ENCODE measurements at places on chromosomes 5 and 9. TPM values are rescaled to one million over a fixed set of nuclear protein-coding genes. Genes with fewer than 3 reads are reported as not detected.

Gene BTNL8
- total RNA-seq: not detected

Gene SAXO1
- not detected for total RNA-seq

DNA sequence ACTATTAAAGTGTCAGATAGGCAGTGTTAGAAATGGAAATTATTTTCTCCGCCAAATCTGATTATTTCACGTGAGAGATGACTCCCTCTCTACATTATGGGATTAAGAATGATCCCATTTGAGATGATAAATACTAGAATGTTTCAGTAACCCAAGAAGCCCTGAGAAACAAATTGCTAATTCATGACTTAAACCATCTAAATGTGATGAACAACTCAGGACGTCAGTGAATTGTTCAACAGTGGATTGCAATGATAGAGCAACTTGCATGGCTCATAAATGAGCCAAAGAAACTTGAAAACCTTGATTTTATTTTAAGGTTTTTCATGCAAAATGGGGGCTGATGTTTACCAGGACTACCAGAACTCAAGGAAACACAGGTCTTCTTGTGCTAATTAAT lies 350.5 kb upstream of the WWC1 start:
- no peak for DNase-seq

DNA sequence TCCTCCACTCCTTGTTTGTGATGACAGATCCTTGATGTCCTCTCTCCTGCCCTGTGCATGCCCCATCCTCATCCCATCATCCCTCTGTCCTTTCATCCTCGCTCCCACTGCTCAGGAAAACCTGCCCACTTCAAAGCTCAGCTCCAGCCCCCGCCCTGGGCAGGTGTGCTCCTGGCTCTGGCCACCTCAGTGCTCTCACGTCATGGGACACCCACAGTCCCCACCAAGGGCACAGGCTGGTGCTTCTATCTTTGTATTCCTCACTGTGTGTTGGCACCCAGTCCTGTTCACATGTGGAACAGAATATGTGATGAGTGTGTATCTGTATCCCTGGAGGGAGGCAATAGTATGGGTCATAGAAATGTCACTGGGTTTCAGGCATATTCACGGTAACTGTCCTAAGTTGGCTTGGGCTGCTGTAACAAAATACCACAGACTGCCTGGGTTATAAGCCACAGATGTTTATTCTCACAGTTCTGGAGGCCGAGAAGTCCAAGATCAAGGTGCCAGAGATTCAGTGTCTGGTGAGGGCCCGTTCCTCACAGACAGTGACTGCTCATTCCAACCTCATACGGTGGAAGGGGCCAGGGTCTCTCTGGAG lies 13.5 kb downstream of the GFPT2 start:
- DNase-seq: no peak

- peak; percentile 45 for DNase-seq
Observed at GRCh38 chr5:164013077-164013670, 507.8 kb downstream of the MAT2B start.

DNA sequence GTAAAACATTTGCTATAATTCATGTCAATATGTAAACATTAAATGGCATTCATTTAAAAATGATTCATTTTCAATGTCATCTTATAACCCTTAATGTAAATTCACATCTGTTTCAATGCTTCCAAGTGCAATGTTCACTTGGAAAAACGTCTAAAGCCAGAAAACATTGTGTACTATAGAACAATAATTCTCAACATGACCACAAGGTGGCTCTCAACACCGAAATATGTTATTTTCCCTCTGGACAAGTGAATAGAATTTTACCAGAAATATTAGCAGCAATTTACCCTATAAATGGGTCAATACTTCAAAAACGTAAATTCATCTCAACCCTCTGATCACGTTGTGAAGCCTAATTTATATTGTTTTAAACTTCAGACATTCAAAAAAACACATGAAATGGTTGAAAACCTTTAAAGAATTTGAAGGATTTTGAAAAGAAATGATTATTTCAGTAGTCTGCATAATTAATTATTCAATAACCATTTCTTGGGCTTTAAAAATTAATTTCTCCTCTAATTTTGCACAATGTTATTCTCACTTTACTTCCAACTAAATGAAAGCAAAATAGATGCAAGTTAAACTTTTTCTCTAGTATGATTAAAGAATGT lies 11.0 kb downstream of the CDH10 start:
- DNase-seq: peak; percentile 34

- no peak for DNase-seq
Observed at GRCh38 chr9:14358523-14358922, 44.6 kb upstream of the NFIB start.

- DNase-seq: no peak
Observed at GRCh38 chr9:30970812-30971211, 1413.6 kb upstream of the ACO1 start.

DNA sequence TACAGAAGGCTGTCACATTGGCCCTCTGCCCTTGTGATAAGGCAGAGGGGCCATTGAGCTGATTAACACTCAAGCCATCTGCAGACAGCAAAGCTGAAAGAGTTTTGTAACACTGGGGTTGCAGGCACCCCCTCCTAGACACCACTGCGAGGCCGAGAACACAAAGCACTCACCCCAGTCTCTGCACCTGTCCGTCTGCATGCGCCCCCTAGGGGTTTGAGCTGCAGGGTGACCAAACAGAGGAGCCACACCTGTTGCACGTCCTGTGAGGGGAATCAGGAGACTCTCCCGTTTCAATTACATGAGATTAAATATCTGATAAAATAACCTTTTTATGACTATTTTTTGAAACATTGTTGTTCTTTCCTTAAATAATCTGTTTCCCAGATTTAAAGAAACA lies 1180.4 kb downstream of the CDH9 start:
- no peak for DNase-seq

DNA sequence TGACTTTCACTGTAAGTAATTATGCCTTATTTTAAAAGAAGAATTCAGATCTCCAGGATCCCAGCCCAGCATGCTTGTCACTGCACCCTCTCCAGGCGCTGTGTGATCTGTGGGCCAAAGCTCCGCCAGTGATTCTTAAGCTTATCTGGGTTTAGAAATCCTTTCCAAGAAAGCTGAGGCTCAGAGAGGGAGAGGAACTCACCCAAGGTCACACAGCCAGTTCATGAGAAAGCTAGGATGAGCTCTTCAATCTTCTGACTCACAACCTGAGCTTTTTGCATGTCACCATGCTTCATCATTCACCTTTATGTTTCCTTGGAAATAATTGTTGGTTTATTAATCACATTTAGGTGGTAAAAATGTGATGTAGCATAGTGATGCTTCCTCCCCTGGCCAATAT lies 136.6 kb upstream of the HAND1 start:
- no peak for DNase-seq

GRCh38 chr5:170353961-170354360 lies 35.2 kb downstream of the KCNMB1 start:
- DNase-seq: no peak

DNA sequence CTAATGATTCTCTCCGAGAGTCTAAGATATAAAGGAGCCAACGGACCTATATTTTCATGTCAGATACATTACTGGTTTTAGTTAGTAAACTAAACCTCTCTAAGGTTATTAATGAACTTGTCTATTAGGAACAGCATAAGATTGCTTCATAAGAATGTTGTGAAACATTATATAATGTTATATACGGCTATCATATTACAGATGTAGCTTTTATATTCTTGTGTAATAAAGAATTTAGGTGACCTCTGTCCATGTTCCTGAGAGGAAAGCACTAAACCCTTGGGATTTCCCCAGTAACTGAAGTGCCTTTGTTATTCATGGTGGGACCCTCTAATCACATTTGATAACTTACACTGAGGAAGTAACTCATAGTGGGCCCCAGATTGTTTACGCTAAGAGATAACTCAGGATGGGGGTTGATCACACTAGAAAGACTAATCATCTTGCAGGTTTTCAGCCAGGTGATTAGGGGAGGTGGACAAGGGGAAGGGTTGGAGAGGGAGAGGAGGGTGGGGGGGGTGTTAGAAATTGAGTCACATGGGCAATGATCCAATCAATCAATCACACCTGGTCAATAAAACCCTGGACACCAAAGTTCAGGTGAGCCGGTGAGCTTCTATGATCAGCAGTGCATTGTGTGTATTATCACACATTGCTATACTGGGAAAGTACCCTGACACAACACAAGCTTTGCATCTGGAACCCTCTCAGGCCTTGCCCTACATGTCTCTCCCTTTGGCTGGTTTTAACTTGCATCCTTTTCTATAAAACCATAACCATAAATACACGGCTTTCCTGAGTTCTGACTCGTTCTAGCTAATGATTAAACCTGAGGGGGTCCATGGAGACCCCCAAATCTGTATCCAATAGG lies 25.8 kb downstream of the ECPAS start:
- no peak for DNase-seq

- DNase-seq: no peak
Observed at GRCh38 chr9:137465000-137465719, 6.0 kb upstream of the NSMF start.

DNA sequence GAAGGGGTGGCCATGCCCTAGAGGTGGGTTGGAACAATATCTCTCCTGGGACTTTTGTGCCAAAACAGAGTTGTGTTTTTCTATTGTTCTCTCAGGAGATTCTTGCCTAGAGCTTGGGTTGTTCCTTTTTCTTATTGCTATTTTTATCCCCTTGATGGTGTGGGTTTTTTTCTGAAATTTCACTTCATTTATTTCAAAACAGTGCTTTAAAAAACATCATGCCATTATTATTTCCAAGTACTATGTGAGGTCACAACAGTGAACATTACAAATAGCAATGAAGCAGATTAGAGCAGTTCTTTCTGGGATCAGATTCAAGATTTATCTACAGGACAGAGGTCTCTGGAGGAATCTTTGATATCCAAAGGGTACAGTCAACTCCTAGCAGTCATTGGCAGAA lies 76.6 kb downstream of the ACTBL2 start:
- DNase-seq: no peak
